ENCODE measurements at places on chromosomes 6 and 20.
A peak's percentile ranks its signal among the peaks of the same experiment; 100 is the strongest.

- DNase-seq, result no peak
Observed at GRCh38 chr20:49633643-49634042, 65.7 kb upstream of the PTGIS start.

GRCh38 chr6:14863902-14864850 is 381.7 kb upstream of the JARID2 start:
- DNase-seq, result no peak

DNA sequence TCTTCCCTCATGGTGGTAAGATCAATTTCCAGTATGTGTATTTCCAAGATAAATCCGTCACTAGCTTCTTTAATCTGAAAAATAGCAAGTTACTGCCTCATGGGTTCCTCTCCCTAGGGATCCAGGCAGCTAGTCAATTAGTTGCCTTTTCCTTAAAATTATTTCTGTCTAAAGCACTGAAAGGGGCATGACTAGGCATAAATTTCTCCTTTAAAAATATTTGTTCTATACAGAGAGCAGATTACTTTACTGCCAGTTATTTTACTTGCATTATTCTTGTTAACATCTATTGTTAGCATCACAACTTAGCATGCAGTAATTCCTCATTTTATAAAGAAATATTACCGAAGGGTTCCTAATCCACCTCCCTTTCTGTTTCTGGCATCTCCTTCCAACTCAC is 1.4 kb downstream of the MTCL3 start:
- no peak for DNase-seq

- DNase-seq, result no peak
Observed at GRCh38 chr6:43799551-43800297, 29.7 kb downstream of the VEGFA start.

- no peak for DNase-seq
Observed at GRCh38 chr6:56023829-56024228, 148.4 kb upstream of the BMP5 start.

GRCh38 chr20:62405981-62406513 is 1.0 kb downstream of the CABLES2 start:
- DNase-seq, result no peak

- no peak for DNase-seq
Observed at GRCh38 chr20:59214606-59215547, 51.3 kb downstream of the ZNF831 start.

DNA sequence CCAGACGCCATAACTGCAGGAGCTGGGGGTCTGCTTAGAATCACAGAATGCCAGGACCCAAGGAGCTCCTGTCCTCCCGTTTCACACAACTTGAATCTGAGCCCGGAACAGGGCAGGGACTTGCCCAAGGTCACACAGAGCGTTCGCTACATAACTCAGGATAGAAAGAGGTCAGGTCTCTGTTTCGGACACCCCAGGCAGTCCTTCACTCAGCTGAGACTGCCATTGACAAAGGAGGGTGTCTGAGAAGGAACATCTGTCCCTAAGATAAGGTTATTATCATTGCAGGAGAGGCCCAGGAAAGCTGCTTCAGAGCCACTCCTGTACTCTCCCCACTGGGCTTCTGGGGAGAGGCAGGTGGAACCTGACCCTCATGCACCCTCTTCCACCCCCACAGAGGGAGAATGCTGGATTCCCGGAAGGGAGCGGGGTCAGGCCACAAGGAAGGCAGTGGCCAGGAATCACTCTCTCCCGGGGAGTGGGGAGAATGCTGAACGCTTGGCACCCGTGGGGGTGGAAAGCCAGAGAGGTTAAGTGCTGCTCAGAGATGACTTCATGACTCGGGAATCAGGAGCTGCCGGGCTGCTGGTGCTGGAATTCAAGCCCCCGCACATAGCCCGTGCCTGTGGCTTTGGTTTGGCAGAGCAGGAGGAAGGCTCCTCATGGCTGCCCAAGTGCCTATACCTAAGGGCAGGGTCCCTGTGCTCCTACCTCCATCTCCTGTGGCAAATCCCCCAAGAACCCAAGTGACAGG is 10.7 kb downstream of the SDC4 start:
- DNase-seq, result no peak

DNA sequence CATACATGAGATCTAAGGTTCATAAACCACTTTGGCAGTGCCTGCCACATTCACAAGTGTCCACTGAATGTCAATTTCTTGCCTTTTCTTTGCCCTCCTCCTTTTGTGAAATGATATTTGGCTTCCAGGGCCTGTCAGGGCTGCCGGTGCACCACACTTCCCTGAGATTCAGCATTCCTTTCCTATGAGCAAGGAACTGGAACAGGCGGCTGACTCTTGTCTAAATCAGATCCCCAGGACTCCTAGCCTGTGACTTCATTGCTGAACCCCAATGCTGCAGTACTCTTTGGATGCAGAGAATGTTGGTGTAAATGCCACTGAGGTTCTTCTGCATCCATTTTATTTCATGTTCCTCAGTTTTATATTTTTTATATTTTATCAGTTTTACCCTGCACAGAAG is 172.2 kb downstream of the ARID1B start:
- no peak for DNase-seq

DNA sequence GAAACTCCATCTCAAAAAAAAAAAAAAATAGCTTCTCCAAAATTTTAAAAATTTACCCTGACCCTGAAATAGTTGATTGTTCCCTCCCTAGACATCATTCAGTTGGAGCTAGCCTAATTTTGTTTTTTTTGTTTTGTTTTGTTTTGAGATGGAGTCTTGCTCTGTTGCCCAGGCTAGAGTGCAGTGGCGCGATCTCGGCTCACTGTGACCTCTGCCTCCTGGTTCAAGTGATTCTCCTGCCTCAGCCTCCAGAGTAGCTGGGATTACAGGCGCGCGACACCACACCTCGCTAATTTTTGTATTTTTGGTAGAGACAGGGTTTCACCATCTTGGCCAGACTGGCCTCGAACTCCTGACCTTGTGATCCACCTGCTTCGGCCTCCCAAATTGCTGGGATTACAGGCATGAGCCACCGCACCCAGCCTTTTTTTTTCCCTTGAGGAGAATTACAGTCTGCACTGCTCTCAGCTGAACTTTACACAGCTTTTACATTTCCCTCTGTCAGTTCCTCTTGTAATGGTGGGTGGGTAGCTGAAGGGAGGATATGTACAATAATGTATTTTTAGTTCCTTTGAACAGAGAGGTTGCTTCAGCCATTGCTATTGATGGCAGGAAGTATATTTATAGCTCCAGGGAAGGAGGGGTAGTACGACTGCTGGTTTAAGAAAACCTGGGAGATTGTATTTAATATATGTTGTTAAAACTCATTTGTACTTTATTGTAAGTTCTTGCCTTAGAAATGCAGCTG is 27.7 kb downstream of the PTPRA start:
- no peak for DNase-seq

GRCh38 chr6:16991981-16992629 is 109.7 kb upstream of the STMND1 start:
- DNase-seq, result no peak

GRCh38 chr6:13614126-13614925 is 809 bp upstream of the NOL7 start:
- peak; percentile 10 for DNase-seq

GRCh38 chr6:160400446-160400845 is 52.3 kb downstream of the SLC22A3 start:
- no peak for DNase-seq

- DNase-seq, result no peak
Observed at GRCh38 chr6:3542032-3542640, 85.3 kb upstream of the SLC22A23 start.

DNA sequence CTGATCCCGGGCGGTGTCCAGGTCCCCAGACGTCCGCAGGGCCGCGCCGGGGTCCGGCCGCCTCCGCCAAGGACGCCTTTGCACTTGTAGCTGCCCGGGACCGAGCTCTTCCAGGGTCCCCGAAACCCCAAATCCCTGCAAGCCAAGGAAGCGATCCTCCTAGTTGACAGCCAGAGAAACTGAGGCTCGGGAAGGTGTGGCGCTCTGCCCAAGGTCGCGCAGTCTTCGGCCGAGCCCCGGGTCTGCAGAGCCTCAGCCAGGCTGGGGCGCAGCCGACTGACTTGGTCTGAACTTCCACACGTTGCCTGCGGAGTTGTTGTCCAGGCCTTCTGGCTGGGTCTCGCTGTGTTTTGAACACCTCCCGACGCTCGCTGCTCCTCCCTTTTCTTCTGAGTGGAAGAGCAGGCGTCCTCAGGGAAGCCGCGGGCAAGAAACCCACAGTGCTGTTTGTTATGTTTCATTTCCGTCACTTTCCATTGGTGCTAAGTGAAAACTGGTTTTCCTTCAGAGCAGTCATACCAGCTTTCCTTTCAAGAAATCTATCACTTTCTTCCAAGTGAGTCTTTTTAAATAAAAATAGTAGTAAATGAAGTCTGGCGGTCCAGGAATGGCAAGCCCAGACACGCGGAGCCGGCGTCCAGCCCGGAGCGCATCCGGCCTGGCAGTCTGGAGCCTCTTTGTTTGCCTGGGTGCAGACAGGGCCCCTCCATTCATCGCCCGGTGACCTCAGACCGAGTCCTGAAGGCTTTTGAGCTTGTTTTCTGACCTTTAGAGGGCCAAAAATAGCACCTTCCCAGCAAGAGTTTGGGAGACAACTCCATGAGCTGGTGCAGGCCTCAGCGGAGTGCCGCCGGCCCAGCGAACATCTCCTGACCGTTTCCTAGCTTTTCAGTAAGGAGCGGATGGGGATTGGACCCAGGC is 698 bp downstream of the FAM210B start:
- no peak for DNase-seq

DNA sequence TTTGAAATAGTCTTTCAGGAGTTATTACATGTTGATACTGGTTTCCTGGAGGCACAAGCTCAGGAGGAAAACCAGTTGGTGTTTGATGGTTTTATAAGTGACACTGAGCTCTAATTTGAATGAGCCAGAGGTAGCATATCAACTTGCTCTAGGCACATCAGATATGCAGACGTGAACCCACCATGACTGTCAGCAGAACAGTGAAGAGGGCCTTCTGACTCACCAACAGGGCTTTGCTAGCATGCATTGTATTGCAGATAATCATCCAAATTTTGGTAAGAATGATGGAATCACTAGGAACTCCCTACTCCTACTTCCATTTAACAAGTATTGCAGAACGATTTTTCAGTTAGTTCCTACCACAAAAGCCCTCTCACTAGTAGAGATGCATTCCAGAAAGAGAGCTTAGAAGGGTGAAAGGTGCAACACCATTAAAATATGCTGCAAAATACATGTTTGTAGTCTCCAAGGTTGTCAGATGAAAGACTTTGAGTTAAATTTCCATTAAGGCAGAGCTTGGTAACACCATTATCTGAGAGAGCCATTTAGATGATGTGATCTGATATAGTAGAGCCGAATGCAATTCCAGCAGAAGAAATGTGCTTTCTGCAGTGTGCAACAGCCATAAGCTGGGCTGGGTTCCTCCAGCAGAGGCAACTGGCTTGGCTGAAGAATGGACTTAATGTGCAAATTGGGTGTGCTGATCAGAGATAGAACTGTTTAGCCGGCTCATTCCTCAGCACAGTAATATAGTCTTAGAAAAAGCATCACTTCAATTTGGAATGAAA is 968.7 kb upstream of the ADGRB3 start:
- no peak for DNase-seq

- DNase-seq, result no peak
Observed at GRCh38 chr6:38436726-38437465, 202.8 kb downstream of the BTBD9 start.

GRCh38 chr6:42396720-42397119 is 55.0 kb downstream of the TRERF1 start:
- DNase-seq, result no peak

GRCh38 chr6:42498473-42499128 is 46.9 kb upstream of the TRERF1 start:
- DNase-seq, result no peak

DNA sequence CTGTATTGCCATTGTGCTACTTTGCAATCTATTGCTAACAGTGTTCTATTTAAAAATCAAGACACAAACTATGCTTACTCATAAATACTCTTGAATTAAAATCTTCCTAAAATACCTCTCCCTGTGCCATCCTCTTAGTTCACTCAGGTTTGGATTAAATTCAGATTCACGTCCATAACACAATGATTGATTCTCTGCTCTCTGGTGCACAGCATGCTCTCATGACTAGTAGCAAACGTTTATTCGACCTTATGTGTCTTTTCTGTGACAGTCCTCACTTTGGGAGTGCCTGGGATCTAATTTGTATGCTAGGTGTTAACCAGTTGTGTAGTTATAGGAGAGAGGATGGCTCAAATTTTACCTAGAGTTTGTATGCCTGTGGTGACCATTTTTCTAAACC is 270.4 kb upstream of the FKBP1C start:
- no peak for DNase-seq

DNA sequence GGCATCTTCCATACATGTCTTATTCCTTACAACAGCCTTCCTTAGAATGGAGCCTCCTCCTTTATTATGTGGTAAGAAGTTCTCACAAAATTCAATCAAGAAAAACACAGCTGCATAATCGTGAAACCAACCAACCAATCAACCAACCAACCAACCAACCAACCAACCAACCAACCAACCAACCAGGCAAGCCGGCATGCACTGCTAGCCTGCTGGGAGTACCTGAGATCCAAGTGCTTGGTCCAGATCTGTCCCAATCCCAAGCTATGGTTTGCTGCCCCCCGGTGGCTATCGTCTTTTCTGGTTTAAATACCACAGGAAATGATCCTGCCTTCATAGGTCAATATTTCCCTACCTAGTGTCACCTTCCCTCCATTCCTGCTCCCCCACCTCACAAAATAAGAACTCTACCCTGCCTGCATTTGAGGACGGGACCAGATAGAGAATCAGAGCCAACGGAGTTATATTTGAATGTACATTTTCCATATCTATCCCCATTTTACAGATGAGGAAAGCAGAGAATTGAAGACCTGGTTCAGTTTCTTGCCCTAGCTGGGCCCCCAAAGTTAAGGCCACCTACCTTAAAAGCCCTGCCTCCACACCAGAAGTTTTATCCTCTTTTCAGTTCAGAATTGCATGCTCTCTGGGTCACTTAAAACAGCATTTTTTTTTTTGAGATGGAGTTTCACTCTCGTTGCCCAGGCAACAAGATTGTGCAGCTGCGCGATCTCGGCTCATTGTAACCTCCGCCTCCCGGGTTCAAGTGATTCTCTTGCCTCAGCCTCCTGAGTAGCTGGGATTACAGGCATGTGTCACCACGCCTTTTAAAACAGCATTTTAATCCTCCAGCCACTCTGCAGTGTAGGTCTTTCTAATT is 27.1 kb downstream of the RAB44 start:
- no peak for DNase-seq

- no peak for DNase-seq
Observed at GRCh38 chr6:134207421-134207820, 110.5 kb downstream of the SGK1 start.

DNA sequence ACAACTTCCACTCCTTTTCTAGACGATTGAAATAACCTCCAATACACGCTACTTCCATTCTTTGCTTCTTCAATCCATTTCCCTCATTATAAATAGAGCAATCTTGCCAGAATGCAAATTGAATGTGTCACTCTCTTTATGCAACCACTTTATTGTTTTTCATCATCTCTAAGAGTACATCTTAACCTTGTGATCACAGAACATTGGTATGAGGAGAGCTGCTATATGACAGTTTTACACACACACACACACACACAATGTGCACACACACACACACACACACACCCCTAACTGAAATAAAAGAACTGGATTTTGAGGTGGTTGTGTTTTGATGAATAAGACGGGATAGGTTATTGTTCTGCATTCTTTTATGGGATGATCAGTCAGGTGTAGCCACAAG is 187.0 kb downstream of the HDGFL1 start:
- DNase-seq, result no peak

GRCh38 chr20:48828734-48829460 is 1.1 kb upstream of the PREX1 start:
- DNase-seq, result no peak
